ENCODE measurements at places on chromosomes 13 and 19. TPM values are rescaled to one million over a fixed set of nuclear protein-coding genes. Genes with fewer than 3 reads are reported as not detected.

The CEACAM16 gene
- polyA plus RNA-seq: not detected

DNA sequence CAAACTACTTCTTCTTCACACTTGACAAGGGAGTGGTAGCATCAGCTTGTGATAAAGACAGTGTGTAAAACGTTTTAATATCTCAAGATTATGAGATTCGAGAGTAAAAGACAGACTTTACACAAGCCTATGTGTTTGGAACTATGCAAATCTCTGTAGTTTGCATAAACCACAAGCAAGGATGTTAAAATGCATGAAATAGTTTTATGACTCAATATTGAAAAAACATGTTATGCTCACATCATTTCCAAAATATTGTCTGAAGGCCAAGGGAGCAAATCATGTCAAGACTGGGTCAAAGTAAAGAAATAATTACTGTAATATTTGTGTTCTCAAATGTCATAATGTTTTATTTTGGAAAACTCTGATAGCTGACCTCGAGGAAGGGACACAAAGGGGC lies 316.8 kb upstream of the KLF12 start:
- no peak for DNase-seq

GRCh38 chr13:62137629-62138405 lies 722.2 kb upstream of the PCDH20 start:
- no peak for DNase-seq

GRCh38 chr13:73778242-73778864 lies 355.9 kb downstream of the KLF12 start:
- DNase-seq: no peak

- DNase-seq: no peak
These were observed 50.2 kb downstream of the FLT3 start for GRCh38 chr13:28049880-28050875.

Data from right renal cortex interstitium (tissue), 3 donors.